GM12878 (cell line): ENCODE measurements at places on chromosomes 3 and 15. TPM values are rescaled to one million over a fixed set of nuclear protein-coding genes. Genes with fewer than 3 reads are reported as not detected.

CRABP1 gene
- total RNA-seq = 0.37 and 0.41 TPM in 2 replicates

RFC4 gene
- 63.8 and 69.2 TPM in 2 replicates for total RNA-seq

CATSPER2 gene
- 2.3 and 4.3 TPM in 2 replicates for total RNA-seq

ABHD2 gene
- total RNA-seq = 33.6 and 38.7 TPM in 2 replicates

ZNF860 gene
- not detected in 2 replicates for total RNA-seq

A4GNT gene
- not detected in 2 replicates for total RNA-seq

CILP gene
- 0.05 TPM in 1 of 2 replicates, not detected in the other for total RNA-seq

LRTM1 gene
- total RNA-seq = not detected in 2 replicates

TNFAIP8L3 gene
- total RNA-seq = not detected in 2 replicates

TMEM207 gene
- not detected in 2 replicates for total RNA-seq
